NCI-H460 (cell line): ENCODE measurements at places on chromosomes 4 and X. TPM values are rescaled to one million over a fixed set of nuclear protein-coding genes. Genes with fewer than 3 reads are reported as not detected.

DNA sequence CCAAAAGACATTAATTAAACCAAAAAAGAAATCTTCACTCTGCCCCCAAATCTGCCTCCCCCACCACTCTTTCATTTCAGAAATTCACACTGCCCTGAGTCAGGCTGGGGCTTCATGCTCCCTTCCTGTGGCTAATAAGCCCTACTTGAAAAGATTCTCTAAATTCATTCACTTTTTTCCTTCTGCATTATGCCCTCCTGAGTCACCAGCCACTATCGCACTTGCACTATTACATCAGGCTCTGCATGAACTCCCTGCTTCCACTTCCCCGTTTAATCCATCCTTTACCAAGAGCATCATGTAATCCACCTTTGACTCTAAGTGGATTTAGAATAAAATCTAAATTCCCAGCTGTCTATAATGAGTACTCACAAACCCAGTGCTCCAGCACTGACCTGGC lies 295.4 kb upstream of the KLF3 start:
- no peak for DNase-seq

GRCh38 chr4:172975651-172976229 lies 192.9 kb upstream of the GALNT7 start:
- no peak for DNase-seq

GRCh38 chr4:55880652-55881280 lies 27.3 kb downstream of the EXOC1 start:
- DNase-seq: no peak

- no peak for DNase-seq
Observed at GRCh38 chr4:4361883-4362282, 25.0 kb upstream of the NSG1 start.

DNA sequence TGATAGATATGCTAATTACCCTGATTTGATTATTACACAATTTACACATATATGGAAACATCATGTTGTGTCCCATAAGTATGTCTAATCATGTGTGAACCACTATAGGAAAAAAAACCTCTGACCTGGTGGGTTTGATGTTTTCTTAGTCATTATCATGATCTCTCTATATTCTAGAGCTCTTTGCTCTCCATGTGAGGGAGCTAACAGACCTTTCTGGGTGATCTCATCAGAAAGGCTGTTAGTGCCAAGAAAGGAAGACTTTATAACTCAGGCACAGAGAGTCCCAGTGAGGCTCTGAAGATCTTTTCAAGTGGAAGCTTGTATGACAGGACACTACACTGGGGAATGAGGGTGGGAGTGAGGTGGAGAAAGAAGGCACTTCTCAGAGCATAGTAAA lies 527.7 kb upstream of the MAGEB2 start:
- DNase-seq: no peak

- no peak for DNase-seq
Observed at GRCh38 chrX:95117556-95117955, 1443.5 kb downstream of the FAM133A start.

- DNase-seq: peak; percentile 61
Observed at GRCh38 chr4:136864604-136865185, 667.6 kb downstream of the PCDH18 start.

GRCh38 chr4:123599061-123599919 lies 202.7 kb downstream of the SPRY1 start:
- DNase-seq: no peak

GRCh38 chr4:26229974-26230373 lies 90.8 kb upstream of the RBPJ start:
- no peak for DNase-seq

- no peak for DNase-seq
Observed at GRCh38 chr4:64130907-64131306, 278.3 kb downstream of the TECRL start.

- DNase-seq: peak; percentile 11
Observed at GRCh38 chr4:123452616-123453015, 56.0 kb downstream of the SPRY1 start.

- DNase-seq: no peak
Observed at GRCh38 chr4:4225915-4226605, 669 bp downstream of the OTOP1 start.

GRCh38 chr4:151960449-151961230 lies 199.8 kb upstream of the GATB start:
- no peak for DNase-seq

DNA sequence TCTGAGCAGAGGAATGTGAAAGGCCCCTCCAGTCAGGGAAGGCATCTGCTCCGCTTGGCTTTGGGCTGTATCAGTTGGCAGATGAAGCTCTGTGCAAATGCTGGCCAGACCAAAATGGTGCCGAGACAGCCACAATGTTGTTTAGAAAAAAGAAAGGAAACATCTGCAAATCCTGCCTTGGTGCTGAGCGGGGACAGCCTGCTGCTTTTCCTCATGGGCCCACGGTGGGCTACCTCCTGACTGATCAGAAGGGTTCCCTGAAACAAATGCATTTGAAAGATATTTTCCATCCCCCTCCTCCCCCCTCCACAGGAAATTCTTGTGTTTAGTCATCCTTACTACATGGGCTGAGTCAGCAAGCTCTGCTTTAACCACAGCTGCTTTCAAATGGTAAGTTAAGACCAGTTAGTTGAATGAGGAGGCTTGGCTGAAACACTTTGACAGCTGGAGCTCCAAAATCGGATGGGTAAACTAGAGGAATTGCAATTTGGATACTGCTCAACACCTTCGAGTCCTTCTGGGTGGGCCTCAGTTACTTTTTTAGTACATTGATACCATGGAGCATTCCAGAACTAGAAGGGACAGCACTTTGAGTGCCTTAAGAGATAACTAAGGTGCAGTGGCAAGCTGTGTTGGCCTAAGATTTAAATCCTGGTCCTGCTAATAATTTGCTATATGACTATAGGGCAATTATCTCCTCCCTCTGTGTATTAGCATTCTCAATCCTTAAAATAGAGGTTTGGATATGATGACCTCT lies 36.0 kb downstream of the PLAC1 start:
- DNase-seq: peak; percentile 11

- DNase-seq: no peak
Observed at GRCh38 chr4:80151981-80152380, 45.3 kb upstream of the PRDM8 start.

- DNase-seq: no peak
Observed at GRCh38 chrX:32448945-32449344, 762.4 kb downstream of the DMD start.

- no peak for DNase-seq
Observed at GRCh38 chr4:23774909-23775308, 114.9 kb downstream of the PPARGC1A start.

GRCh38 chrX:2819345-2820135 lies 9.2 kb upstream of the GYG2 start:
- peak; percentile 33 for DNase-seq

DNA sequence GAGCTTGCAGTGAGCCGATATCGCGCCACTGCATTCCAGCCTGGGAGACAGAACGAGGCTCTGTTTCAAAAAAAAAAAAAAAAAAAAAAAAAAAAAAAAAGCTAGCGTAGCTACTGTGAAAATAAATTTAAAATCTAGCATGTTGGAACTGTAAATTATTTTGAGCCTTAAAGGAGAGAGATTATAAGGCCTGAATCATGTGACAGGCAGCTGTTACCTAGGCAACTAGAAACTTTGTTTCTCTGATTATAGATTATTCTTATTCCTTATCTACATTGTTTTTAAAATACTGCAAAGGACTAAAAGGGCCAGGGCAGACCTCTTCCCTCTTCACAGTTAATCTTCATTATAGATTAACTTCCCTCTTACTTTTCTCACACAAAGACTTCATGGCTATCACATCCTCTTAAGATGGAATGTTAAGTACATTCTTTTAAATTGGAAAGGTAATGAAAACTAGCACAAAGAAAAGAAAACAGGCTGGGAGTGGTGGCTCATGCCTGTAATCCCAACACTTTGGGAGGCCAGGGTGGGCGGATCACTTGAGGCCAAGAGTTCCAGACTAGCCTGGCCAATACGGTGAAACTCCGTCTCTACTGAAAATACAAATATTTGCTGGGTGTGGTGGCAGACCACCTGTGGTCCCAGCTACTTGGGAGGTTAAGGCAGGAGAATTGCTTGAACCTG lies 21.1 kb upstream of the PDS5A start:
- DNase-seq: no peak

PCDH7 gene
- 5.7 TPM in 2 replicates for total RNA-seq

DUSP21 gene
- not detected in 2 replicates for total RNA-seq

DMD gene
- total RNA-seq: 3.9 and 4.4 TPM in 2 replicates

CLGN gene
- 69.0 and 74.9 TPM in 2 replicates for total RNA-seq

NEUROG2 gene
- not detected in 2 replicates for total RNA-seq

CENPVL1 gene
- total RNA-seq: not detected in 2 replicates
